ENCODE measurements at places on chromosomes 12 and 14.

DNA sequence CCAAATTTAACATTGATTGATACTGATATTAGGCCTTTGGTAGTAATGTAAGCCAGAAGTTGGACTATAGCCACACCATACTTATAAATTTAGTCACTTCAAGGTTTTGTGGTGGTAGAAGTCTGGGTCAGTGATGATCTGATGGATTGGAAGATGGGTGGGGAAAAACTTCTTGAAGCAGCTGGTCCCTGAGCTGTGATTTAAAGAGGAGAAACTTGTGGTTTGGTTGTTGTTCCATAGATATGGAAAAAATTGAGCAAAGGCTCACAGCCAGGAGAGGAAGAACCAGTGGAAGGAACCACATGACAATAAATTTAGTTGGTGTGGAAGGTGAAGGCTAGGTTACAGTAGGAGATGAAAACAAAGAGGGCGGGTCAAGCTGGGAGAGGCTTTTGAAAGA, 26.1 kb downstream of the PTHLH start:
- DNase-seq, result no peak

GRCh38 chr12:52132754-52133161, 53.3 kb downstream of the SMIM41 start:
- no peak for DNase-seq

GRCh38 chr14:79608446-79608845, 602.9 kb downstream of the DIO2 start:
- DNase-seq, result no peak

DNA sequence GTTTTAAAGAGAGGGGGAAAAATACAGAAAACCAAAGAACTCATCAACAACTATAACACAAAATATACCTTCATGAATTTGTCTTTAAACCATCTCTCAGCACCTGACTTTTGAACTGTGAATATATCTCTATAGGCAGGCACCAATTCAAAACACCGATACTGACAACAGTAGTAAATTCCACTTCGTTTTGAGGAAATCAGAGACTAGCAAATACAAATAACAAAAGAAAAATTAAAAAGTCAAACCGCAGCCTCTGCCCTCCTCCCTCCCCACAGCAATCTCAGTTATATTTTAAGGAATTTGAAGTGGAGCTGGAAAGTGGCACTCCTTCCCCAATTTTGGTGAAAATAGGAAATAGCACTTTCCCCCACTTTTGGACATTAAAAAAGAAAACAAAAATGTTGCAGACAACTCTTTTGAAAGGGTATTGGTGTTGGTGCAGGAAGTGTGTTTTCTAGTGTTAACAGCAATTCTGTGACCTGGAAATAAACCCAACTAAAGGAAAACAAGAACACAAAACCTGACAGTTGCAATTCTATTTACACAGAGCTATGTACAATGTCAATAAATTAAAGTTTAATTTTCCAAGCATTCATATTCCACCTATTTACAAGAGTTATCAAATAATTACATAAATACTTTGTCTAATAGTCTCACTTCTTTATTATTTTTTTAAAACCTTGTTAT, 13.5 kb downstream of the TBX3 start:
- no peak for DNase-seq

Measured in CD4-positive, alpha-beta T cell treated with Interferon alpha-2 for 1 hour (primary cell).